ENCODE measurements at places on chromosomes 13 and 19.

GRCh38 chr19:58476498-58477015 lies 405 bp downstream of the ZNF446 start:
- DNase-seq = peak; percentile 30

GRCh38 chr19:11699931-11700794 lies 38.6 kb downstream of the ZNF823 start:
- DNase-seq = no peak

GRCh38 chr13:28981530-28981929 lies 161.4 kb downstream of the MTUS2 start:
- DNase-seq = no peak

DNA sequence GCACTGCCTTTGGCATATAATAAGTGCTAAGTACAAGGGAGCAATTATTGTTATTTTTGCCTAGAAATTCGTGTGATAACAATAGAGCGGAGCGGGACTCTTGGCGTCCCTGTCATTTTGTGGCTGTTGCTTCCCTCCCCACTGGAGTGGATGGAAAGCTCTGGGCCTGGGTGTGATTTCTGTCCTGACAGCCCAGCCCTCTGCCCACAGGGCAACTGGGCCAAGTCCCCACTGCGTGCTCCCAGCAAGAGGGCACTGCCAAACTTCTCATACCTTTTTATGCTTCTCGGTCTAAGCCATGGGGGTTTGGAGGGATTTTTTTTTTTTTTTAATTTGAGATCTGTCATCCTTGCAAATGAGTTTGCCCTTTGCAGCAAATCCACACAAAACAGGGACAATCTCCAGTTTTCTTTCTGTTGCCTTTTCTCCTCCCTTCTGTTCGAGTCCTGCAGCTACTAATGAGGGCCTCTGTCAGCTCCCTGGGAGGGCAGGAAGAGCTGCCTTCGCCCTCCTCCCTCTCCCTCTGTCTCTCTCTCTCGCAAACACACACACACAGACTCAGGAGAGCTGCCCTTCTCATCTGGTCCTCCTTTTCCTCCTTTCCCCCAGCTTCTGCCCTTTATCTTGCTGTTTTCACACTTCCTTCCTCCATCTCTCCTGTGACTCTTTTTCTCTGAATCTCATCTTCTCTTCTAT lies 103.9 kb downstream of the DNAJC15 start:
- no peak for DNase-seq

- peak; percentile 22 for DNase-seq
Measured at GRCh38 chr19:18771328-18772242, 19.5 kb downstream of the COMP start.

- DNase-seq = peak; percentile 96
Measured at GRCh38 chr19:49664171-49665035, 1.3 kb downstream of the IRF3 start.

- no peak for DNase-seq
Measured at GRCh38 chr13:112940236-112940635, 28.8 kb upstream of the MCF2L start.

GRCh38 chr13:20503088-20504083 lies 22.3 kb downstream of the CRYL1 start:
- no peak for DNase-seq

GRCh38 chr19:7734220-7735203 lies 2.6 kb upstream of the CLEC4G start:
- no peak for DNase-seq

DNA sequence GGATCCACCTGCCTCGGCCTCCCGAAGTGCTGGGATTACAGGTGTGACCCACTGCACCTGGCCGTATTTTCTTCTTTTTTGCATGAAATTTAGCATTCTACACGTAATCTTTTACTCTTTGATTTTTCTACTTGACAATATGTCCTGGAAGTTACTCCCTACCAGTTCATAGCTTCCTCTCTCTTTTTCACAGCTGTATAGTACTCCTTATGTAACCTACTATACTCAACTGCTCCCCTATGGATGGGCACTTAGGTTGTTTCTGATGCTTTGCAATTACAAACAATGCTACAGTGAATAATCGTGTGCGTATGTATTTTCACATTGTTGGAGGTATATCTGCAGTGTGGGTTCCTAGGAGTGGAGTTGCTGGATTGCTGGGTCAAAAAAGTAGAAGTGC lies 90.5 kb upstream of the FARP1 start:
- no peak for DNase-seq

GRCh38 chr13:66994097-66994496 lies 236.0 kb downstream of the PCDH9 start:
- DNase-seq = peak; percentile 8

DNA sequence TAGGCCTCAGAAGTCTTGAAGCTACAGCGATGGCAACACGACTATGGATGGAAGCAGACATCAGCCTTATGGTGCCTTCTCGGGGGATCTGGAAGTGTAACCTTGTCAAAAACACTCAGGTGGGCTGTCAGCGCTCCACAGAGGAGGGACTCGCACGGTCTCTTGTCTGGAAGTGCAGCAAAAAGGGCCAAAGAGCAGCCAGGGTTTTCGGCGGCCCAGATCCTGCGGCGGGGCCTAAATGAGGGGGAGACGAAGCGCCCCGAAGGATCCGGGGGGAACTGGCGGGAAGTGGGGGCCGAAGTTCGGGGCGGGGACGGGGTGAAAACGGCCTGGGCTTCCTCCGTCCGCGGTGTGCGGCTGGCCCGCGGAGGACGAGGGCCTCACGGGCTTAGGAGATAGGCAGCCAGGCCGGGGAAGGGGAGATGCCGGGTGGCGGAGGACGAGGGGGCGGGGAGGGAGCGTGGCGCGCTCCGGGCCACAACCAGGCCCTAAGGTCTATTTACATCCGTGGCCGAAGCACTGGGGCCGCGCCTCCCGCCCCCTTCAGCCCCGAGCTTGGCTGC lies 637 bp downstream of the RANBP3 start:
- DNase-seq = peak; percentile 30

DNA sequence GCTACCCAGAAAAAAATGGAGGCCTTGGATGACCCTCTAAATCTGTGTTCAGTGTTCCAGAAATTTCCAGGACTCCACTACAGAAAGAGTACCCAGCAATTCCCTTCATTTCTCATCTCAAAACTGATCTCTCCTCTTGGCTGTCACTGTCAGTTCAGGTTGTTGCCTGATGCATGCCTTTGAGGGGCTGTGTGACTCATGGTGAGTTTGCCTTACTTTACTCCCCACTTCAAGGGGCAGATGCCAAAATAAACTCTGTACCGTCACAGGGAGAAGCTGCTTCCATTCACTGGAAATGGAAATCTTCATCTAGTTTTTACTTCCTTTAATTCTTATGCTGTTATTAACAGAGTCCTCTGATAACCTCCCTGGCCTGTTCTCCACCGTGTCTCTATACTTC lies 1075.0 kb downstream of the DIAPH3 start:
- DNase-seq = no peak

GRCh38 chr13:81393721-81394120 lies 1052.8 kb upstream of the SPRY2 start:
- DNase-seq = no peak

GRCh38 chr19:10517361-10517759 lies at the start of gene S1PR5:
S1PR5 (minus strand) TSS chr19:10517447; CDS start chr19:10515011, 2,436 bp downstream.
- DNase-seq = no peak

GRCh38 chr19:23509686-23510450 lies 114.6 kb upstream of the ZNF91 start:
- DNase-seq = no peak

DNA sequence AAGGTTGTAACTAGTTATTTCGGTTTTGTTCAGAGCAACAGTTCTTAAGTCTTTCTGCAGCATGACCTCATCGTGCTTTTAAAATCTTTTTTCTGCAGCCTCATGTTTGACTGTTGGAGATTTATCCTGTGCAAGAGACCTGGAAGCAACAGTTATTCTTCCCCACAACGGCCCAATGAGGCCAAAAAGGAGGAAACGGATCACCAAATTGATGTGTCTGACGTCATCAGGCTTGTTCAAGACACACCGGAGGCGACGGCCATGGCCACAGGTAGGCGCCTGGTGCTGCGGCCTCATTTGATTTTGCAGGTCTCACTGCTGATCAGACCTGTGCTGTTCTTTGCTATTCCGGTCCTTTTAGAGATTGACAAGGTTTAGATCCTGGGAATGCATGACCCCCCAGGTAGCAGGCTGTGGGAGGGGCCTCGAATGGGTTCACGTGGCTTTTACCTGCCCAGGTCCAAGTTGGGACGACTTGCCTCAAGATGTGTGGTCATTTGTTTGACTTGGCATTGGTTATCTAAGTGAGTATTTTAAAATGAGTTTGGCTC lies 66.8 kb upstream of the MCF2L start:
- no peak for DNase-seq

DNA sequence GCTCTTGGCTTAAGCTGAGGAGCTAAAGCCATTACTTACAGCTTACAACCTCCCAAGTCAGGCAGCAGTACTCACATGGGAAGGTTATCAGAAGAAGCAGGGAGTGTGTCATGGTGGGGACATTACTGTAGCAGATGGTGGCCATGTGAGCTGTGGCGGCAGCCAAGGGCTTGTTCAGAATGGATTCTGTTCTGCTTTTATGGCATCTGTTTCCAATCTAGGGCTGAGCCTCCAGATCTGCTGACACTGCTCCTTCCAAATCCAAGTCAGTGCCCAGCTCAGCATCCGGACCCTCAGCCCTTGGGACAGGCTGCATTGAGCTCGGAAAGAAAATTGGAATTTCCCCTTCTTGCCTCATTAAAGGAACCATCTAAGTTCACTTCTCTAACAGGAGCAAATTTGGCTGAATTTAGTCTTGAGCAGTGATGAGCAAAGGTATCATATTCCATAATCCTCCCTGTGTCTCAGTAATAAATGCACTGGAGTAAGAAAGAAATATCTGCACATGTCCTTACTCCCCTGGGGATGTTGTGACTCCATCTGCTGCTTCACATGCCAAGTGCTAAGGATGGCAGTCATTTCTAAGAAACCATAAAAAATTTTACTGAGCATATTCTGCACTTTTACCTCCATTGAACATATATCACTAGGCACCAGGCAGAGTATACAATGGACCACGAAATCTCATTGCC lies 73.9 kb downstream of the KCTD12 start:
- DNase-seq = no peak

- no peak for DNase-seq
Measured at GRCh38 chr13:67228031-67228430, 2.1 kb downstream of the PCDH9 start.

DNA sequence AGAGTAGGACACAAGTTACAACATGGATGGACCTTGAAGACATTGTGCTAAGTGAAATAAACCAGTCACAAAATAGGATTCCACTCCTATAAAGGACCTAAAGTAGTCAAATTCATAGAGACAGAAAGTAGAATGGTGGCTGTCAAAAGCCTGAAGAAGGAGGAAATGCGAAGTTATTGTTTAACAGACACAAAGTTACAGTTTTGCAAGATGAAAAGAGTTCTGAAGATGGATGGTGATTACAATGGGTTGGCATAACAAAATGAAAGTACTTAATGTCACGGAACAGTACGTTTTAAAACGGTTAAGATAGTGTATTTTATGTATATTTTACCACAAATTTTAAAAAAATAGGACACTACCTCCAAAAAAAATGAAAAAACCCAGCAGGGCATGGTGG lies 34.8 kb downstream of the FOXO1 start:
- no peak for DNase-seq

- no peak for DNase-seq
Measured at GRCh38 chr19:58529405-58529804, 9.8 kb upstream of the ZBTB45 start.

DNA sequence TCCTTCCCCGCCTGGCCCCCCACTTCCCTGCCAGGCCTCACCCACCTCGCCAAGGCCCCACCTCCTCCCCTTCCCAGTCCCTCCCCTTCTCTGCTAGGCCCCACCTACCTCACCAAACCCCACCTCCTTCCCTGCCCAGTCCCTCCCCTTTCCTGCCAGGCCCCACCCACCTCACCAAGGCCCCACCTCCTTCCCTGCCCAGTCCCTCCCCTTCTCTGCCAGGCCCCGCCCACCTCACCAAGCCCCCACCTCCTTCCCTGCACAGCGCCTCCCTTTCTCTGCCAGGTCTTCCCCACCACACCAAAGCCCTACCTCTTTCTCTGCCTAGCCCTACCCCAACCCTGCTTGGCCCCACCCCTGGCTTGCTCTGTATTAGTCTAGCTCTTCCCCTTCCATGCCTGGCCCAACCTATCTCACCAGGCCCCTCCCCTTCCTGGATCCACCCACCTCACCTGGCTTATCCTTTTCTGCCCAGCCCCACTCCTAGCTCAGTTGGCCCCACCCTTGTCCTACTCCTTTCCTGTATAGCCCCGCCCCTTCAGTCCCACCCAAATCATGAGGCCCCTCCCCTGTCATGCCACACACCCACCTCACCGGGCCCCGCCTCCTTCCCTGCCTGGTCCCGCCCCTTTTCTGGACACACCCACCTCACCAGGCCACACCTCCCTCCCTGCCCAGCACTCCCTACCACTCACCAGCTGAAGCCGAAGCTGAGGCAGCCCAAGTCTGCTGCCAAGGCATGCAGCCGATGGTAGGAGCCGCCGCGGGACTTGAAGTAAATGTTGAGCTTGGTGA lies 16.2 kb downstream of the CERS1 start:
- peak; percentile 41 for DNase-seq

DNA sequence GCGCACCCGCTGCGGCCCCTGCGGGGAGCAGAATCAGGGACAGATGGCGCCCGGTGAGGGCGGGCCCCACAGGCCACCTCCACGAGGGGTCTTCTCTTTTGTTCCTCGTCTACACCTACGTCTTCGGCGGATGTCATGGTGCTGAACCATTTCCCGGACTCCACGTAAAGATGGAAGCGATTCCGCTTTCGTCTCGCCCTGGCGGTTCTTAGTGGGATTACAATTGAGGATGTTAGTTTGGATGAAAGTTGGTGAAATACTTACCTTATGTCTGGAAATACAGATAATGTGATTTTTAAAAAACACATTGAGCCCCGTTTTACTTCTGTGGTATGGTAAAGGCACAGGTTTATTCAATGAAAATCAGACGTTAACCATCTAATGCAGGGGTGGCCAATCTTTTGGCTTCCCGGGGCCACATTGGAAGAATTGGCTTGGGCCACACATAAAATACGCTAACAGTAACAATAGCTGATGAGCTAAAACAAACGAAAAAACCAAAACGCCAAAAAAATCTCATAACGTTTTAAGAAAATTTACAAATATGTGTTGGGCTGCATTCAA lies 1.4 kb upstream of the ZMYM5 start:
- DNase-seq = peak; percentile 83

DNA sequence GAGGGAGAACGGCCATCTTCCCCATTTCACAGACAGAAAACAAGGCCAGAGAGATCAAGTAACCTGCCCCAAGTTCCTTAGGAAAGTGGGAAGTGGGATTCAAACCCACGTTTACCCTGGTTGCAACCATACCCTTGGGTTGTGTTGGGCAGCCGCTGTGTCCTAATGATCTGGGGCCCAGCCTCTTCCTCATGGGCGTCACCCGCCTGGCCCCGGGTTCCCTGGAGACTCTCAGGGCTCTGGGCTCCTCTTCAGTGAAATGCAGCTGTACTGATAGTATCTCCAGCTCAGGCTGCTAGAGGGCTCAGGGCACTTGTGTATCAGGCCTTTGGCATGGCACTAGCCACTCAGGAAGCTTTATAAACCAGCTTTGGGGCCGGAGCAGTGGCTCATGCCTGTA lies 9.8 kb downstream of the TMED1 start:
- no peak for DNase-seq

- no peak for DNase-seq
Measured at GRCh38 chr13:73740666-73741065, 393.5 kb downstream of the KLF12 start.
